ENCODE measurements at places on chromosomes 7 and 10. TPM values are rescaled to one million over a fixed set of nuclear protein-coding genes. Genes with fewer than 3 reads are reported as not detected.

Gene FAM24B
- total RNA-seq: 3.9 TPM

Gene SDK1
- total RNA-seq: 7.0 TPM

Gene CISD1
- 20.9 TPM for total RNA-seq

Gene GCC1
- 12.6 TPM for total RNA-seq

Gene TTYH3
- total RNA-seq: 31.5 TPM

Gene CASP2
- total RNA-seq: 20.7 TPM

Gene CALCR
- not detected for total RNA-seq

Gene TUBB8
- total RNA-seq: not detected

Gene AOAH
- total RNA-seq: 3.6 TPM

Gene FXYD4
- not detected for total RNA-seq

Gene ECHDC3
- total RNA-seq: 5.6 TPM

Gene AEBP1
- 3.4 TPM for total RNA-seq

Gene ABCB4
- total RNA-seq: 0.47 TPM

Gene AUTS2
- total RNA-seq: 95.3 TPM

Gene ZNF488
- 1.9 TPM for total RNA-seq

Gene OGDHL
- 4.2 TPM for total RNA-seq

Gene GIMAP4
- total RNA-seq: 11.4 TPM

Gene TRPV5
- 0.31 TPM for total RNA-seq

Gene RAB11FIP2
- total RNA-seq: 60.5 TPM

Gene MET
- 65.5 TPM for total RNA-seq

All from occipital lobe (tissue), 3 donors.